ENCODE measurements at places on chromosomes 7 and 10.

DNA sequence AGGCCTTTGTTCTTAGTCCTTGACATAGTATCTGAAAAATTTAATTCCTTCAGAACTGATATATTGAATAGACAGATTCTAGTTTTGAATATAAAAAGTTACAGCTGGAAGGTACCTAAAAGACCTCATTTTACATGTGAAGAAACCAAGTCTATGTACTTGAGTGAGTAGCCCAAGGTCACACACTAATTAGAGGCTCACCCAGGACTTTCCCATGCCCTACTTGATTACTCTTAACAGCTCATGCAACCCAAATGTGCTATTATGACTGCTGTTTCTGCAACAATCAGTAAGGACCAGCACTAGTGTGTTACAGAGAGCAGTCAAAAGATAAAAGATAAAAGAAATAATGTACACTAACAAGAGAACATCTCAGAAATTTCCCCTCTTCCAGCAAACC lies 40.7 kb upstream of the BET1 start:
- no peak for DNase-seq

DNA sequence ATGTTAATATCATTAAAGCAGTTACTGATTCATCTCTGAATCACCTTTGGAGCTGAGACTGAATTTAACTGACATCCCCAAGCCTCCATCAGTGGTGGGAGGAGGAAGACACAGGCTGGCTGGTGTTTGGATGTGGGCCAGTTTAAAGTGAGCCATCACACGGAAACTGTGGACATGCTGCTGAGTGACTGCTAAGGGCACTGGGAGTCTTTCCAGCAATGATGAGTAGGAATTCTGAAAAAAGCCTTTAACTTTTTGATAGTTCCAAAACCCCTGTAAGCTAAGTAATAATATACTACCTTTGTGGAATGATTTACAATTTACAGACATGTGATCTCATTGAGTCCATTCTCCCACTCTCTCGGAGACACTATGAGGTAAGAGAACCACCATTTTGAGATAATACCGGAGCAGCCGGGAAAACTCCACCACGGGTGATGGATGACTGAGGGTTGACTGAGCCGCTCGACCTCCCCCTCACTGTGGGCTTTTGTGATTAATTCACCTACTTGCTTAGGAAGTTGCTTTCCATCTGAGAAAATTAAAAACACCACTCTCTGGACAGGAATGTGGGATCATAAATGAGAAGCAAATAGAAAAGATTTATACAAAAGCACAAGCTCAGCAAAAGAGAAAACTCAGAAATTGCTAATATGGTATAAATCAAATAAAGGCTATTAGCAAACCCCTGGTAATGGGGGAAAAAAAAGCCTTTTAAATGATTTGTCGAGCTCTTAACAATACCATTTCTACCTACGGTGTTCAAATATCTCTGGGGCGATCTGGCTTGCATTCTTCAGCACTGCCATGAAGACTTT lies 194.8 kb downstream of the FANK1 start:
- DNase-seq: no peak

DNA sequence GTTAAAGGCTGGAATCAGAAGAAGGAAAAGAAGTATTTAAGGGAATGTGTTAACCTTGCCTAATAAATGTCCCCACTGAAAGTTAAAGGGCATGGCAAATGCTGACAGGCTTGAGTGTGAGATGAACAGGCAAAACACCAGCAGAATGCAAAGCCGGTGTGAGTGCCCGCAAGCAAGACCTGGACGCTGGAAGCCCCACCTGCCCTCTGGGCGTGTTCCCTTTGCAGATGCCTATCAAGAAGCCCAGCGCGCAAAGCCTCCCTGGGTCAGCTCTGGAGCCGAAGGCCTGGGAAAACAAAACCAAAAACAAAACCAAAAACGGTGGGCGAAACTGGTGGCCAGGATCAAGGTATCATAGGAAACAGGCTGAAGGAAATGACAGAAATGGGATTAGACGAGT lies 200.3 kb downstream of the SFMBT2 start:
- DNase-seq: no peak

DNA sequence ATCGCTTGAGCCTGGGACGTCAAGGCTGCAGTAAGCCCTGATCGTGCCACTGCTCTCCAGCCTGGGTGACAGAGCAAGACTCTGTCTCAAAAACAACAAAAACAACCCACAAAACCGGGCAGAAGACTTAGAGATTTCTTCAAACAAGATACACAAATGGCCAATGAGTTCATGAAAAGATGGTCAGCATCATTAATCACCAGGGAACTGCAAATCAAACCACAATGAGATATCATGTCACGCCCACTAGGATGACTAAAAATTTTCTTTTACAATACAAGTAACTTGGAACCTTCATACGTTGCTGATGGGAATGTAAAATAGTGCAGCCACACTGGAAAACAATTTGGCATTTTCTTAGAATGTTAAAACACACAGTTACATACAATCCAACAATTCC lies 77.3 kb upstream of the GRID1 start:
- DNase-seq: no peak

- no peak for DNase-seq
These were observed 119.5 kb upstream of the UNC5B start for GRCh38 chr10:71092812-71093401.

GRCh38 chr7:88095-88926 lies 104.1 kb upstream of the FAM20C start:
- no peak for DNase-seq

GRCh38 chr7:106535234-106535932 lies 125.6 kb downstream of the CCDC71L start:
- no peak for DNase-seq

DNA sequence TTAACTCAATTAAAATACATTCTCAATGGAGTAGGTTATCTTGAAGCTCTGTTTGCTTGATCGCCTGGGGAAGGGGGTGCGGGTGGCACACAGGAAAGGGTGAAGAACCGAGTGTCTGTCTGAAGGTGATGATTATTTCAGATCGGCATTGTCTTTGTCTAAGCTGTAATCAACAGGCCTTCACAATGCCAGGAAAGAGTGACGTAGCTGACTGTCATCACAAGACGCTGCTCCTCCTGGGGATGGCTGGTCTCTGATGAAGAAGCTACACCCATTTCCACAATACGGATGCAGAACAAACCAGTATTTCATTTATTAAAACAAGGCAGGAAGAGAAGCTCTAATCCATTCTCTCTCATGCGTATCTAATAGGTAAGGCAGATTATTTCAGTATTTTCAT lies 19.4 kb downstream of the JCAD start:
- DNase-seq: no peak

DNA sequence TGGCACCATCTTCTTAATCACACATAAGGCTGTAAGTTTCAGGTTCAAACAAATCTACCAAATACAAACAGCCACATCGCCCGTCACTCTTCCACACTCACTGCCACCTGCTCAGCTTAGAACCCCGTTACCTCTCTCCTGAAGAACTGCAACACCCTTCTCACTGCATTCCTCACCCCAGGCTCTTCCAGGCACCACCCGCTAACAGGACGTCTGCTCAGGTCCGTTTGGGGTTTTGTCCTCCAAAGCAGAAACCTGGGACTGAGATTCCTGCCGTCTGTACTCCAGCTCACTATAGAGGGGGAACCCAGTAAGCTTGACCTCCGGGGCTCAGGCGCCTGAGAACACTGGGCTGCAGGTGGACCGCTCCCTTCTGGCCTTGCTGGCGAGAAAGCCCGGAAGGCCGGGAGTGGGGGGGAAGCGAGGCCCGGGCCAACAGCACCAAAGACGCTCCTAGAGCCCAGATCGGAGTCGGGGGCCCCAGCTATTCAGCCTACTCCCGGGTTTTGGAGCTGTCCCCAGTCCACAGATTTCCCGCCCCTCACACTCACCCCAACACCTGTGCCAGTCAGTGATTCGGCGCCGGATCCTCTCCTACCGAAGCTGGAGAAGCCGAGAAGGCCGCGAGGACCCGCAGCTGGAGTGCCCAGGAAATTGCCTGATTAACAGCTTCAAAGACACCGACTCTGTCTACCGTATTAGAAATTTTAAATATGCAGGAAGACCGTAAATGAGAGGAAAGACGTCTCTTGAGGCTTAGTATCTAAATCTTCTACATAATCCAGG lies at the start of gene AP3M1:
TSS of gene AP3M1 (minus strand) at position 625 of the 786 bp plus-strand sequence. CDS start 12,449 bp downstream, outside the sequence.
- DNase-seq: no peak

DNA sequence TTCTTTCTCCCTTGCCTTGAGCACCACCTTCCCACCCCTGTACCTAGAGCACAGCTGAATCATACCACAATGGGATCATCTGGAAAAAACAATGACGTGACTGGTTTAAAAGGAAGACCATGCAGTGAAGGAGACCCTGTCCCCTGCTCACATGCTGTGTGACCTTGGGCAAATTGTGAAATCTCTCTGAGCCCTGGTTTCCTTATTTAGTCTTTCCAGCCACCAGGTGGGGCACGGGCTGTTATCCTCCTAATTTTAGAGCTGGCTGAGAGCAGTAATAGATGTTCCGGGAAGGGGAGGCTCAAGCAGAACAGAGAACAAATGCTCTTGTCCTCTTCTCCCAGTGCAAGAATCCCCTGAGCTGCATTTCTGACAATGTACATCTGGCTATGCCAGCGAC lies 198.3 kb downstream of the RPS24 start:
- no peak for DNase-seq

GRCh38 chr7:118286131-118286530 lies 61.6 kb downstream of the ANKRD7 start:
- DNase-seq: no peak

- DNase-seq: no peak
These were observed 191.2 kb downstream of the WDR11 start for GRCh38 chr10:121042342-121042741.

GRCh38 chr7:146874722-146875121 lies 758.1 kb downstream of the CNTNAP2 start:
- DNase-seq: no peak

DNA sequence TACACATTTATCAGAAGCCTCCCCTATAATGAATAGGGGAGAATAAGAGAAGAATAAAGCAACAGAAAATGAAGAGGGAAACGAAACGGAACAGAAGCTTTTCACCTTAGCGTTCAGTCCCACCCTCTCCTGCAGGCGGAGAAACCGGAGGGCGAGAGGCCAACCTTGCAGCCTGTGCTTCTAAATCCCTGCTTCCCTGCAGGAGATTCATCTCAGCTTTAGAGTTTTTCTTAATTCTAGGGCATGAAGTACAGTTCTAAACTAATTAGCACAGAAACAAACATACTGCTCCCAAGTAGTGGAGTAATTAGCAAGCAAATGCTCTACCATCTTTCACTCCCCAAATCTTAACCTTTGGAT lies 107.2 kb downstream of the CUBN start:
- no peak for DNase-seq

DNA sequence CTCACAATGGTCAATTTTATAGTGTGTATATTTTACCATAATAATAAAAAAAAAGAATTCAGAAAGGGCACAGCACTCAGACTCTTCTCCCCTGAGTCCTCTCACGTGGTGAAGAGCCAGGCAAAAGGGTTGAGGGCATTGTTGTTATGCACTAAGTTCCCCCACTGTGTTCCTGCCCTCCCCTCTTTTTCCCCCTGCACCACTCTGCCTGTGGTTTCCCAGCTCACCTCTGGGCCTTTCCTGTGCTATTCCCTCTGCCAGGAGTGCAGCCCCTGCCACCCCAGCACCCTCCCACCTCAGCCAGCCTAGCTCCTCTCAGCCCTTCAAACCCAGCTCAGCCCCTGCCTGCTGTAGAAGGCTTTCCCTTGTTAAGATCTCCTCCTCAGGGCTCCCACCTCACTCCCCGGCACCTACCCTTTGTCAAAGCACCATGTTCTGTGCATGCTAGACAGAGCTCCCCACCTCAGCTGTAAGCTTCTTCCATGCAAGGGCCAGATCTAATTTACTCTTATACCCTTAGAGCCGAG lies 108.5 kb downstream of the KCNMA1 start:
- DNase-seq: no peak

GRCh38 chr7:45224832-45225231 lies 67.2 kb downstream of the RAMP3 start:
- DNase-seq: no peak

DNA sequence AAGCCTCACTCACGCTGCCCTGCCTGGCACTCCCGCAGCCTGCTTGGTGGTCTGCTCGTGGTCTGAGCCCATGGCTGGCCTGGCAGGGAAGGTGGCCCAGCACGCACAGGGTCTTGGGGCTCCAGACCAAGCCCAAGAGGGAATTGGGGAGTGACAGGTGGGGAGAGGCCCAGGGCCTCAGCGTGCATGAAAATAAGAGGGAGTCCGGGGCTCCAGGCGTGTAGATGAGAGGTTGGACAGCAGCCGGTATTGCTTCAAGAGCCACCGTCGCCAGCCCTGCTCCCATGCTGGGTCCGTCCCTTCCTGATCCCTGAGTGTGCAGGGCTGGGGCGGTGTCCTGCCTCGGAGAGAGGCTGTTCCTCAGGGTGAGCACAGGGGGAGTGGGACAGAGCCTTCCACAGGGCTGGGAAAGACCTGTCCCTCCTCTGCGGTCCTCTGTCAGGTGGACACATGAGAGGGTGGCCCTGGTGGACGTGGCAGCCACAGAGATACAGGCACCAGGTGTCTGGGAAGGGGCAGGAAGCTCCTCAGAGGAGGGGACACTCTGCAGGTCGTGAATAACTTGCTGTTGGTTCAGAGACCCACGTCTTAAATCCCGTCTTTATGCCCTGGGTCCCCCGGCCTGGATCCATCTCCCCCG lies 113.1 kb downstream of the INPP5A start:
- no peak for DNase-seq

DNA sequence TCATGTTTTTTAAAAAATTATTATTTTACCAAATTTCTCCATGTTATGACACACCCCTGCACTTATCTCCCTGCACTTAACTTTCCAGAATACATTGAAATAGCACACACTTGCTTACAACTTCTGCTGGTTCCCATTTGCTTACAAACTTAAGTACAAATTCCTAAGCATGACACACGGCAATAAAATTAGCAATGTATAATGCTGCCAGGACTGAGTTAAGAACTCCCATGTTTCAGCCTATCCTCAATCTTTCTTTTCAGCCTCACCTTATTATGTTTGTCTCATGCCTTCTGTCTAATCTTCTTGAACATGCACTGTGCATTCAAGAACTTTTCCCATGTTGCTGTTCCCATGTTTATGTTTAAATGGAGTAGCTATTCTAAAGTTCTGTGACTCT lies 40.8 kb downstream of the PRPS1L1 start:
- no peak for DNase-seq

DNA sequence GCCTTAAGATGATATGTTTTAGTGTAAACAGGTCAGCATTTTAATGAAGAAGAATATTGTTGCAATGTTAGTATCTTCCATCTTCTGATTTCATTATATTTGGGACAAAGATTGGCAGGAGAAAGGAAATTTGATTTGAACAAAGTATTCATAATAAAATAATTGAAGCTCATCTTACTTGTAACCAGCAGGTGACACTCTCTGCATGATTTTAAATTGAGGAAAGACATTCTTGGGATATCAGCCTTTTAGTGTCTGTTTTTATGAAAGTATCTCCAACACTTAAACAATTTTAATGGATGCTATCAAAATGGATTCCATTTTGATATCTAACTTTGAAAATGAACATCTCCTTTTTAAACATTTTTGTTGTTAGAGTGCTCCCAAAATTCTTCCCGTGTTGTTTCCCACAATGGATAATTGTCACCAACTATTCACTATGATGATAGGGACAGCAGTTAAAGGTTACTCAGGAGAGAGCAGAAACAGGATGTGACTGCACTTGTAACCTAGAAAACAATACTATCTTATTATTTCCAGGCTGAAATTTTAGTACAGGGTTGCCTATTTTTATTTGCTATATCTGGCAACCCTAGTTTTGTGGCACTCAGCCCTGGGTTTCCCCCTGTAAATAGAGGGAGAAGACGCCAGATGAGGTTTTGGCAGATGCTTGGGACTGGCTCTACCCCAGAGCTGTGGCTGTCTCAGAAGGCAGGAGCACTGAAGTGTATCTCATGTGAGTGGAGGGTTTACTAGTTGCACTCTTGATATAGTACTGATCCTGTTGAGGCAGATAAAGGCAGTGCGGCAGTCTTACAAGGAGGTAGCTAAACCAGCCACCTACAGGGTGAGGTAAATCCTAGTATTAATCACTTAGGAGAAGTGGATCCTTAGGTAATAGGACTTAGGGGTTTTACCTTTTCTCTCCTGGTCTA lies 31.0 kb upstream of the ABCB4 start:
- no peak for DNase-seq
